ENCODE measurements at places on chromosomes 1 and 21.

DNA sequence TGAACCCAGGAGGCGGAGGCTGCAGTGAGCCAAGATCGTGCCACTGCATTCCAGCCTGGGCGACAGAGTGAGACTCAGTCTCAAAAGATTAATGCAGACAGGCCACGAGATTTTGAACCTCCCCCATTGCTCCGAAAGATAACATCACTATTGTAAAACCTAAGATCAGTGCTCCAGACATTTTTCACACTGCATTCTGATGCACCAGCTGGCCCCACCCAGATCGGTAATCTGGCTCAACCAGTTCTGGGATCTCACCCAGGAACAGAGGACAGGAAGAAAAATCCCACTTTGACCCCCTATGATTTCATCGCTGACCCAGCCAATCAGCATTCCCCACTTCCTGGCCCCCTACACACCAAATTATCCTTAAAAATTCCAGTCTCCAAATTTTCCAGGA lies 10.7 kb upstream of the CSRP1 start:
- no peak for DNase-seq

DNA sequence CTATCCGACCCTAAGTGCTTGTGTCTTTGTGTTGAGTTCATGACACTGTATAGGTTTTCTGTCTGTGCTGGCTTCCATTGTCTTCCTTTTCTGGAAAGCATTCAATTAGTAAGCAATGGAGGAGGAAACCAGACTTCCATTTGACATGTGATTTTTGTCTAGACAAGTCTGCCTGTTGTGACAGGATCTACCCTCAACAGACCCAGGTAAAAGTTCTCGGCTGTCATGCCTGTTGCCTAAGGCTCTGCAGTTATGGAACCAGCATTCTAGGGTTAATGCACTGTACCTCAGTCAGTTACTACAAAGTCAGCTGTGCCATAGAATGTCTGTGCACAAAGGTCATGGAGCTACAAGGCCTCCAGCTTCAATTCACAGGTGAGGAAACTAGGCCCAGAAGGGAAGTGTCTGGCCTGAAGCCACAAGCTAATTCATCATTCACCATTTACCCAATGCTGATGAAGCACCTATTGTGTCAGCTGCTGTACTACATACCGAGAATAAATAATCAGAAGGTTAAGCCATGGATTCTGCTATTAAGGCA lies 72.3 kb downstream of the PLPP3 start:
- DNase-seq: no peak

GRCh38 chr1:178619042-178619927 lies 105.8 kb upstream of the RALGPS2 start:
- no peak for DNase-seq

- DNase-seq: no peak
These were observed 20.6 kb upstream of the GRHL3 start for GRCh38 chr1:24298606-24299005.

DNA sequence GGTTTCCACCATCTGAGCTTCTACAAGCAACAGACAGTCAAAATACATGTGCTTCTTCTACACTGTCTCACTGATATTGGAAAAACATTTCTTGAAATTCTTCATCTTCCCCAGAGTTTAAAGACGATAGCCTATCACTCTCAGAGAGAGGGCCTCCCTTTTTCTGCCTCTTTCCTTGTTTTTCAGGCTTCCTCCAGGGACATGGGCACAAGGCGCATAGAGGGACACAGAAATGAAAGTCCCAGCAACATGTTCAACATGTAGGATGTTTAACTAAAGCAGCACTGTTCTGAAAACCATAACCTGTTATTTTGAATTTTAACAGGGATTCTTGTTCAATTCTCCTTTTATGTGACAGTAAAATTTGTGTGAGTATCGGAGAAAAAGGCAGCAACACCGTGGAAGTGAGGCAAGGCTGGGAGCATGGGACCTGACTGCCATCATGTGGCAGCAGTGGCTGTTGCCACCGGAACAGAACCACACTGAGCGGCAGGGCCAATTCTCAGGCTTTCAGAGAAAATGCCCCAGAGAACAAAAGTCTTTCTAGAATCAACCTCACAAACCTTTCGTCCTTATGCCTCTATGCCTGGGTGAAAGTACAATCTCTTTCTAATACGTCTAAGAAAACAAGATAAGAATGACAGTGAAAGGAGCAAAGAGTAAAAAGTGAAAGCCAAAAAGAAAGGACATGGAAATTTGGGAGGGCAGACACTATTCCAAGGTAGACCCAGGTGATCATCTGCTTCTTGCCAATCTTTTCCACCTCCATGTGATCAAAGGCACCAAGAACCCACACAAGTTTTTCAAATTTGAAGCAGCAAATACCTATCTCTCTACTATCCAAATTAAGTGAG lies 54.5 kb downstream of the PCNX2 start:
- no peak for DNase-seq

DNA sequence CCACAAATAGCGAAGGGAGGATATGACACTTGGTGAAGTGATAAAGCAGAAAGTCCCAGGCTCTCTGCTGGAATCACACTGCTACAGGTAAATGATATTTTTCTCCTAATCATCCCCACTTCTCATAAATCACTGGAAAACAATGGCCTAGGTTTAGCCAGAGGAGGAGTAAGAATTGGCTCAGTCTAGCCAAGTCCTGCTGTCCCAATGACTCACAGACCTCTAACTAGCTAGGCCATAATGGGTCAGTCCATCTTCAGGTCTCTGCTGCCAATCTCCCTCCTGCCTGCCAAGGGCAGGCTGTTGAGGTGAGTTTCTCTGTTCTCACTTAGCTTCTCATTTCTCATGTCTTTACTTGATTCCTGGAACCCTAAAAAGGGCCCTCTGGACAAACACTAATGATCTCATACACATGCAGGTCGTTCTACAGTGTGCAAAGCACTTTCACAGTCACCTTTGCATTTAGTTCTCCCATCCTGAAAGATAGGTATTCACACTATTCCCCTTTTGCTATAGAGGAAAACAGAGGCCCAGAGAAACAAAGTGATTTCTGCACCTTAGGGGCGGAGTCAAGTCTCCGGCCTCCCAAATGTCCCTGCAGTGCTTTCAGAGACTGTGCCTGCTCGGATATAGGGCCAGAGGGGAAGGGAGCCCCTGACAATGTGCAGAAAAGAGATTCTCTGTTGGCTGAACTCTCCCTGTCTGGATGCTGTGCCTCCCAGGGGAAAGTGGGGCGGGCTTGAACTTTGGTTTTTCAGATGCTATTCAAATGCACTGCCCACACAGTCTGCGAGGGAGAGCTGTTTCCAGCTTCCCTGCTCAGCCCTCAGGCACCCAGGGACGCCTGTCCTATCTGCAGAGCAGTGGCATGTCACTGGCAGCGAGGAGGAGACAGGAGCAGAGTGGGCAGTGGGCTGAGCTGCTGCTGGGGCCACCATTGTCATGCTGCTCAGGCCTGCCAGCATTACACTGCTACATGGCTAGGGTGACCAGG lies 3.9 kb upstream of the CDK18 start:
- no peak for DNase-seq

DNA sequence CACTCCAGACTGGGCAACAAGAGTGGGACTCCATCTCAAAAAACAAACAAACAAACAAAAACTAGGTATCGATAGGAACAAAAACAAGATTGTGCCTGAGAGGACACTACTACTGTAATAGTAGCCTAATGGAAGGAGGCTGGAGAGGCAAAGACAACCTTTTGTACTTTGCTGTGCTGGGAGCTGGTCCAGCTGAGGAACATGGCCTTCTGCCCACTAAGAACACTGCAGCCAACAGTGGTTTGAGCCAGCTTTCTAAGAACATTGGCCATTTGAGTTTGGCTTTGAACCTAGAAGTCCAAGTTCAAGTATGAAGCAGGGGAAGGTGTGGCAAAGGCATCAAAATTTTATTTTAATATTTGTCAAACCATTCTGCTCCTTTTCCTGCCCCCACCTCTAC lies 22.7 kb upstream of the RGS8 start:
- no peak for DNase-seq

DNA sequence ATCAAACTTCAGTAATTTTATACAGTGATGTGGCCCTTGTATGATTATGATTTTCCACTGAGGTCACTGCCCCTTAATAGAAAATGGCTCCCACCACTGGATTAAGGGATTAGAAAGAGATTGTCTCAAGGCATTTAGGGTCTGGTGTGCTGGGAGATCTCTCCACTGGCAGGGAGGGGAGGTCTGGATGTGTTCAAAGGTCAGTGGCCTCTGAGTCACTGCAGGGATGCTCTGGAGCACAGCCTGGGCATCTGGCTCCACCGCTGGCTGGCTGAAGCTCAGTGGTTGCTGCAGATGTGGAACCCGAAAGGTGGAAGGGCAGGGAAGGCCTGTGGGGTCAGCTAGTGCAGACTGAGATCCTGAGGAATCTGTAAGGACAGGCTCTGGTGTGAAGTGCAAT lies 18.3 kb upstream of the CHI3L1 start:
- no peak for DNase-seq

- no peak for DNase-seq
These were observed 141.2 kb upstream of the ST6GALNAC5 start for GRCh38 chr1:76725864-76726619.

GRCh38 chr1:79290927-79291474 lies 284.5 kb upstream of the ADGRL4 start:
- DNase-seq: no peak

GRCh38 chr1:233361876-233362275 lies 34.4 kb downstream of the MAP3K21 start:
- DNase-seq: no peak

GRCh38 chr1:206060844-206061243 lies 7.9 kb downstream of the RHEX start:
- DNase-seq: no peak

GRCh38 chr1:18556364-18556763 lies 74.3 kb upstream of the PAX7 start:
- DNase-seq: no peak

GRCh38 chr1:169529068-169529642 lies 43.4 kb upstream of the SLC19A2 start:
- no peak for DNase-seq

- DNase-seq: no peak
These were observed 8.6 kb downstream of the FNDC5 start for GRCh38 chr1:32861904-32862695.

GRCh38 chr1:224592636-224593582 lies 23.2 kb upstream of the CNIH3 start:
- no peak for DNase-seq

GRCh38 chr1:94105957-94106529 lies 14.9 kb downstream of the ABCA4 start:
- no peak for DNase-seq

GRCh38 chr1:116759636-116760035 lies 5.4 kb downstream of the CD2 start:
- DNase-seq: no peak

DNA sequence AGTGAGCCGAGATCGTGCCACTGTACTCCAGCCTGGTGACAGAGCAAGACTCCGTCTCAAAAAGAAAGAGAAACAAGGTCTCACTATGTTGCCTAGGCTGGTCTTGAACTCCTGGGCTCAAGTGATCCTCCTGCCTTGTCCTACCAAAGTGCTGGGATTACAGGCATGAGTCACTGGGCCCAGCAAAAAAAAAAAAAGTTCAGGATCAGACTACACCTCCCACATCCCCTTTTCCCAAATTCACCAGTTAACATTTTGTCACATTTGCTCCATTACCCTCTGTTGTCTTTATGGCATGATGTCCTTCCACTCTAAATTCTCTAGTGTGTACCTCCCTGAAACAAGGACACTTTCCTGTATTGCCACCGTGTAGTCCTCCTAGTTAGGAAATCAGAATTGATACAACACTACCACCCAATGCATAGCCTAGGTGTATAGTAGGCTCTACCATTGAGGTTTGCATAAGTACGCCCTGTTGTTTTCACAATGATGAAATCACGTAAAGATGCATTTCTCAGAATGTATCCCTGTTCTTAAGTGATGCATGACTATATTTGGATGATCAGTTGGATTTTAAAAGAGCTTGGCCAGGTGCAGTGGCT lies 10.7 kb downstream of the SPEN start:
- DNase-seq: no peak

GRCh38 chr1:61654067-61654466 lies 70.9 kb downstream of the TM2D1 start:
- no peak for DNase-seq

DNA sequence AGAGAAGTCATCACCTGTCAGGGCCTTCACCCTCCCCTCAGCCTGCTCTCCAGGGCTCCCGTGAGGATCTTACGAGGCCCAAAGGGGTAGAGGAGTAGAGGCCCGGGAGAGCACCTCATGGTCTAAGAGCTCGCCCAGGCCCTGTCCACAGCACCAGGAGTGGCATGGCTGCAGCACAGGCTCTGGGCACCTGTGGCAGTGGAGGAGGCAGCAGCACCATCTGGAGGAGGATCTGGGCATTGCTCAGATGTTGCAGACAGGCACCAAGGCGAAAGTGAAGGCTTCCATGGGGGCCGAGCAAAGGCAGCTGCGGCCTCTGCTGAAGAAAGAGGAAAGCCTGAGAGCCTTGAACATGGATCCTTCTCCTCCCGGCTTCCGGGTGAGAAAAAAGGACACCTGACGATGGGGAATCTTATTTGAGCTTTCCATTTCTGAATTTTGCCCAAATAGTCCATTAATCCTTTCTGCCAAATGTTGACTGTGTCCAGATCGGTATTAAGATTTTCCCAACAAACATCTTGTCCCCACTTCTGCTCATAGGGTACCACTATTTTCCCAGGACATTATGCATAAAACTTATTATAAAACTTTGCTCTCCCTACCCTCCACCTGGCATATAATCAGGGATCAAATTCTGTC lies 604.7 kb downstream of the PTPRC start:
- no peak for DNase-seq

GRCh38 chr1:220700556-220701179 lies 10.5 kb downstream of the C1orf115 start:
- no peak for DNase-seq

DNA sequence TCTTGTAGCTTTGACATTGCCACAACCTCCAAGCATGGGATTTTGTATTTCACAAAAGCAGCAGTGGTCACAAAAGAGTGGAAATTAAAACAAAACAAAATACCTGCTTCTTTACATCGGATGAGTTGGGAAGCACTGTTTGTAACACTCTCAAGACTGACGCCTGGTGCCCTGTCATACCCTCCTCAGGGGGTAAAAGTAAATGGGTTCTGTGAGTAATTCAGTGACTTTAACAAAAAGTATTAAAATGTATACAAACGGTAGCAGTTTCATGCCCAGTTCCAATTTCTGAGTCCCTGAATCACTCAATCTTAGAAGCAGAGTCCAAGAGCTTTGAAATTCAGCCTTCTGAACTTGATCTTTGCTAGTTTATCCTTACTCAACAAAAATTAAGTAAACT lies 152.5 kb downstream of the TIAM1 start:
- DNase-seq: no peak

GRCh38 chr21:31941694-31942093 lies 68.9 kb downstream of the HUNK start:
- no peak for DNase-seq

- no peak for DNase-seq
These were observed 4.2 kb downstream of the NECTIN4 start for GRCh38 chr1:161085165-161085564.

DNA sequence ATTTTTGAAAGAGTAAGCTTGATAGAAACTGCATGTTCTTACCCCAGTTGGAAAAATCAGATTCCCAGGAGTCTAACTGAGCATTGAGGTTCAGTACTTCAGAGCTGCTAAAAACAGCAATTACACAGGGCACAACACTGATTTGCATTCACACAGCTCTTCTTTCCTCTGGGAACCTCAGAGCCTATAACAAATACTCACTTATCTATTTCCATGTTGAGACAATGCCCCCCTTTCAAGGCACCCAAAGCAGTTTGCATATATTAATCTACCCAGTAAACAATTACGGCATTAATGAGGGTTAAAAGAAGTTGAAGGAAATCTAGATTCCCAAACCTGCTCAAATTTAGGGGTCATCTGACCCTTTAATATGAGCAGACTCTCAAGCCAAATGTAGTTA lies 126.9 kb upstream of the SLC35F3 start:
- no peak for DNase-seq

Measured in thoracic aorta (tissue), 2 donors.